ENCODE measurements at places on chromosomes 12 and 14.
A peak's percentile ranks its signal among the peaks of the same experiment; 100 is the strongest.

DNA sequence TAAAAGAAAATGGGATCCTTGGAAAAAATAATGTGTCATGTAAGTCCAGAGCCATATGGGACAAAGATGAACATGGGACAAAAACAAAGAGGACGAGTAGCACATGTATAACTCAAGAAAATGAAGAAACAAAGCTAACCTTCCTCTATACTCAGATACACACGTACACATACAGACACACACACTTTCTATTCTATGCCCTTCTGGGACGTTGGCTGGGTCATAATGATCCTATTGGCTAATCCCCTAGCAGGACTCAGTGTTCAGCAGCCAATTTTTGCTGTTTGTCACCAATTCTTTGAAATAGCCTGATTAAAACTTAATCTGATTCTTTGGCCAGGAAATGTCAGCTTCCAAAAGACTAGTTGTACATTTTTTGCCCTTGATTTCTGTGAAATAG, 189.4 kb upstream of the FOXG1 start:
- DNase-seq: no peak

GRCh38 chr14:88348546-88348945, 25.5 kb upstream of the KCNK10 start:
- no peak for DNase-seq

- DNase-seq: no peak
These were observed 747 bp downstream of the HSPB8 start for GRCh38 chr12:119179335-119180021.

DNA sequence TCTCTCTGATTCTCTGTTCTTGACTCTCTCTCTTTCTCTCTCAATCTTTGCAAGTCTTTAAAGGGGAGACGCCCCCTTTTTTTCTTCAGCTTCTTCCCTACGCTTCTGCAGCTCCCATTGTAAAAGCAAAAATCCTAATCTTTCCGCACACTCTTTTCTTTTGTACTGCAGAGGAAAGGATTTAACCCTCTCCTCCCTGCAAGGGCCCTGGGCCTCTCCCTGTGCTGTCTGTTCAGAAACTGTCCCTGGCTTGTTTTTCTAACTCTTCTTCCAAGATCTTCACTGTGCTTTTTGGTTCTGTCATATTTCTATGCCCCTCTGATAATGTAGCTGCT, 10.9 kb upstream of the SALL2 start:
- no peak for DNase-seq

DNA sequence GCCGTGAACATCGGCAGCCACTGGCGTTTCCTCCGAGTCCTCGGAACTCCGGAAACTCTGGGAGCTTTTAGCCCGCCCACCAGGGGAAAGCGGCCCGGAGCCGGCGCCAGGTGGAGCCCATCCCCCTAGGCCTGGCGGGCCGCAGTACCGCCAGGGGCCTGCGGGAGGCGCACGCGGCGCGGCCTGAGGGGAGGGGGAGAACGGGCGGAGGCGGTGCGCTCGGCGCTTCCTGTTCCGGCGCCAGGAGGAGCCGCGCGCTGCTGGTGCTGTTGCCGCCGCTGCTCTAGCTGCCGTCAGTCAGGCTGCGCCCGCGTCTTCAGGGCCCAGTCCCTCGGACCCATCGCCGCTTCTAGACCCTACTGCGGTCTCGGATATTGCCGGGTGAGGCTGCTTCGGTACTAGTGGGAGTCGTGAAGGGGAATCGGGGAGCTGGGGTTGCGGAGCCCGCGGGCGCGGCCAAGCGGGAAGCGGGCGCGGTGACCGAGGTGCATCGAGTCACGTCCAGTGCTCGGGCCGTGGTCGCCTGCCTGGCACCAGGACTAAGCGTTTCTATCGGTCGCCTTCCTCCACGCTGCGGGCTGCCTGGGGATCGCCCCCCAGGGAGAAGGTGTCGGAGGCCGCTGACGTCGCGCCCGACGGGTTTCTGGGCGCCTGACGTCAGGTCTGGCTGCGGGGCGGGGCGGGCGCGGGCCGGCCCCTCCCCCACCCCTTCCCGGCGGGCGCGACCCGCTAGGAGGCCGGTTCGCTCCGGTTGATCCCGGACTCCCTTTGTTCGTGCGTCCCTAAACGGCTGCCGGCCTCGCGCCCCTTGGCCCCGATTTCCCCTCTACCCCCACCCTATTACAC, at the start of gene MAPK1IP1L:
Gene MAPK1IP1L, plus strand, starts transcription at position 225 of the 846 bp plus-strand sequence. CDS start 10,037 bp downstream, outside the sequence.
- peak; percentile 81 for DNase-seq

- no peak for DNase-seq
These were observed 76.7 kb downstream of the NKX2-1 start for GRCh38 chr14:36443374-36443773.

DNA sequence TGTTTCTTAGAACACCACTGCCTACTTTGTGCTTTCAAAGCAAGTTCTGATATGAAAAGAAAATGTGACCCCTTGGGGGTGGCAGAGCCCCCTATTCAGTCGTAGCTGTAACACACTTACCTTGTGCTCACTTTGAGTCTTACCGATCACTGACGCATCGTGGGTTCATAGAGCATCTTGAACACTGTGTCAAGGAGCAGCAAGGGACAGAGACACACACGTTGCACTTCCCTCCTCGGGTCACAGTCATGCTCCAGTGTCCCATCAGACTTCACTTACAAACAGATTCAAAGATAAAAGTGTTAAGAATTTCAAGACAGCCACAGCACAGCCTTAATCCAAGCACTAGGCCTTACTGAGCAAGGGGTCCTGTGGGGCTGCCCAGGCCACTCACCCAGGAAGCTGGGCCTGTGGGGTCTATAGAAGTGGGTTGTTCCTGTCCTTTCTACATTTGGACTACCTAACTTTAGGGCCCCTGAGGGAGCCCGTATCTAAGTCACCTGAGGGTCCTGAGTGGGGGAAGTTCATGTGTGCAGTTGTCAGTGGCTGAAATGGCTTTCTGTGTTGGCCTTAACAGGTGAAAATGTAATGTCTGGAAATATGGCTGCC, 75.4 kb upstream of the BDKRB2 start:
- no peak for DNase-seq

GRCh38 chr12:123465084-123465483, 7.1 kb downstream of the SNRNP35 start:
- DNase-seq: no peak

- DNase-seq: no peak
These were observed 422.5 kb upstream of the PDE3A start for GRCh38 chr12:19945559-19946435.

- DNase-seq: no peak
These were observed 96.7 kb upstream of the CCDC196 start for GRCh38 chr14:66389481-66389880.

DNA sequence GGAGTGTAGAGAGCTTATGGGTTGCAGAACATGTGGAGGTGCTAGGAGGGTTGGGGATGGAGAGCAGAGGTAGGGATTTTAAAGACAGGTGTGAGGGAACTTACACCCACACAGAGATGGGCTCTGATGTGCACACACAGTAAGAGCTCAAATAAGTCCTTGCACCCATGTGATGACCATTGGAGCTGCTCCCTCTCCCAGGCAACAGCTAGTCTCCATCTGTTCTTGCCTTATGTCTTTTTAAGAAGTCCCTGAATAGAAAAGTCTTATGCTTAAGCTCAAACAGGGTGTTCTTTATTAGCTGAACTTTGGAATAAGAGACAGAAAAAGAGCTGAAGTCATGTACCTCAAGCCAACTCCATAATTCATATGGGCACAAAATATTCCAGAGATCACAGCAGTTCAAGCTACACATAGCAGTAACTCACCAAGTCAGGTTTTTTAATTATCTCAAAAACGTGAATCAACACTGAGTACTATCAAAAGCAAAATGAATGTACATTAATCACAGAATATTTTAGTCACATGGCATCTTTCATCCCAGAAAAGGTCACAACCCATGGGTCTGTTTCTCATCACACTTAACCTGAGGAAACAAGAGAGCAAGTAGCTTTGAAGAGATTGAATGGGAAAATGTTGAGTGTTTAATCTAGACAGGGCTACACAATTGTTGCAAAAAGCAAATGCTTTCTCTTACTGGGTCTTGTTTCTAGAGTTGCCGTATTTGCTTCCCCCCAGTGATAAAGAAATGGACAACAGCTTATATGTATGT, 1513.6 kb upstream of the SEL1L start:
- no peak for DNase-seq

DNA sequence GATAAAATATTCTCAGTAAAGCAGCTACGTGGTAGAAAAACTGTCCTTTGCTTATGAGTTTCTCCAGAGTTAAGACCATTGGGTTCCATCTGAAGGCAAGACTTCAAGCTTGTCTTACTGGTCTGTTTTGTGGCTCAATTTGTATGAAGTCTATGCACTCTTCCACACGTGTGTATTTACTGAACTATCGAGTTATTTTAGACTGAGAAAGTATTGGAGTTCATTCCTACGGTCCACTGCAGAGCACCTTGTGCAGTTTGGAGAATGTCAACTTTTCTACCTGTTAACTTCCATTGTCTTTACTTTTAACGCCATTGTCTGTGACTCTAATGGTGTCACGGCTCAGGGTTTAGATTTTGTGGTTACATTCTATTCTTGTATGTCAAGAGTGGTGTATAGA, 3.7 kb downstream of the HIF1A start:
- no peak for DNase-seq

DNA sequence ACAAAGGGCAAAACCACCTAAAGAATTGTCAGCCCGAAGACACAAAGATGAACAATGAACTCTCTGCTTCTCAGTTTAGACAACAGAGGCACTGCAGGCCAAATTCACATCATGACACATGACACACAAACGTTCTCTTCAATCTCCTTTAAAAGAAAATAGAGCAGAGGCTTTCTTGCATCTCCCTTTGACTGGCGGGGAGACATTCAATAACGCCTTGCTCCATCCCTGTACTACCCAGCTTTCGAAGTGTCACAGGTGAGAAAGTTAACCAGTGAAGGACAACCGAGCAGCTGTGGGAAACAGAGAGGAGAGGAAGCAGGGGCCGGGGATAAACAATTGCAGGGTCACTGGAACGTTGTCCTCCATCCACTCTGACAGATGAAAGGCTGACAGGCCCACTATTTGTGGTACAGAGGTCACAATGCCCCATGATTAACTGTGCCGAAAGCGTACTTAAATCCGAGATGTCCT, 130.8 kb downstream of the PHLDA1 start:
- DNase-seq: no peak

DNA sequence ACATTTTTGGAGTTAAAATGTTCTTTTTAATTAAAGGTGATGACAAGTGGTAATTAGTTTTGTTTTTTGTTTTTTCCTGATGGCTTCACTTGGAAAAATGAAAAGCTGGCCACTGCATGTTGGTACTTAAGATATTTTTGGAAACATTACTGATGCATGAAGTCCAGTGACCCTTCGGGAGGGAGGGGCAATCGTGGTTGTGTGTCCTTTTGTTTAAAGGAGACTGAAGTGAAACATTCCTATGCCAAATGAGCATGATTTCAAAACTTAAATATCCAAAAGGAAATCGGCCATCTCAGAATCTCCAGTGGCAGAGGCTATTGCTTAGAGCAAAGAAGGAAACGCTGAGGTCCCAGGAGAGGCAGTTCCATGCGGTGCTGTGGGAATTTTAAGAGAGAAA, 20.1 kb downstream of the LTBP2 start:
- no peak for DNase-seq

GRCh38 chr12:118166946-118167345, 31.0 kb downstream of the PEBP1 start:
- DNase-seq: no peak

- DNase-seq: no peak
These were observed 25.0 kb upstream of the HIGD1C start for GRCh38 chr12:50927356-50927755.

- DNase-seq: no peak
These were observed 769 bp downstream of the EXOC3L4 start for GRCh38 chr14:103095210-103095778.

GRCh38 chr14:33555710-33556350, 395.0 kb downstream of the EGLN3 start:
- DNase-seq: no peak

GRCh38 chr12:57343703-57344378, 87.0 kb downstream of the R3HDM2 start:
- DNase-seq: no peak

- DNase-seq: no peak
These were observed 107.5 kb downstream of the SINHCAF start for GRCh38 chr12:31218203-31219025.

DNA sequence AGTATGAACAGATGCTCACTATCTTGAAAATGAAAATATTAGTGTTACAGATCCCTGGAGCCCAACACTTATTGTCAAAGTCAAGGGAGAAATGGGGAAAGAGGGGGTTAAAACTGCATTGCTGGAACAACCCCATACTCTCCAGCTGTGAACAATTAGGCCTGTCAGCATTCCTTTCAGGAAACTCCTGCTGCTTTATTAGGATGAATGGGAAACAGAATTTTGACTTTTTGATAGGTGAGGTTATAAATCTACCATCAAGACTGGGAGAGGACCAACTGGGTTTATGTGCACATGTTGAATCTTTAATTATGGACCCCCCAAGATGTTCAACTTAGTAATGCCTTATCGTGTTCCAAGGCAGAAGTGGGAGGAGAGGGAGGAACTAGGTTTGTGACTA, 85.0 kb downstream of the TMTC1 start:
- no peak for DNase-seq

DNA sequence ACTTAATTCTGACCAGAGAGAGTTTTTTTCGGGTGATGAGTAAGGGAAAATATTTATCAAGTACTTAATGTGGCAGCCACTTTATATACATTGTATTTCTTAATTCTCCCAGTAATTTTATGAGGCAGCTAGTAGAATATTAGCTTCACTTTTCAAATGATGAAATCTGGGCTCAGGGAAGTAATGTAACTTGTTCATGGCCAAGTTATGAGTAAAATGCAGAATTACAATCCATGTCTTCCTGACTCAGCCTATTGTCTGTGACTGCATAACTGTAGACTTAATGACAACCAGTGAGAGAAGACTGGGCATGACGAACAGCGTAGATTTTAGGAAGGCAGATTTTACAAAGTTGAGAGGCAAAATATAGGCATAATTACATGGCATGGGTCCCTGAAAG, 106.7 kb upstream of the MIS18BP1 start:
- DNase-seq: no peak

DNA sequence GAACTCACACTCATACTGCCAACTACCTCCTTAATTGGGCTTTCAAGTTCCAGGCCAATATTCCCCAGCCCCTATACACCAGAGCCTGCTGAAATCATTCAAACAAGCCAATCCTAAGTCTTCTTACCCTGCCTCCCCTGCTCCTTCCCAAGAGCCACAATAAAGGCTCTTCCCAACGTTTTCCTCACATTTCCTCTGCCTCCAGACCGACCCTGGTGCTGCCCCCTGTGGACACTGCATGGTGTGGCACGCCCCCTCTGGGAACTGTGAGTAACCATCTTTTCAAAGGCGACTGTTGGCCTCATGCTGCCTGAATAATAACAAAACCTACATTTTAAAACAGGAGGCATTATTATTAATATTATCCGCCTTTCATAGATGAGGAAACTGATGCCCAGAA, 111.6 kb upstream of the NOS1 start:
- DNase-seq: no peak

- DNase-seq: no peak
These were observed 56.6 kb downstream of the KIF21A start for GRCh38 chr12:39386335-39386734.
